ENCODE measurements at places on chromosomes 2 and 18.

- DNase-seq = peak; percentile 97
Observed at GRCh38 chr18:12597760-12598159, 60.1 kb downstream of the SPIRE1 start.

DNA sequence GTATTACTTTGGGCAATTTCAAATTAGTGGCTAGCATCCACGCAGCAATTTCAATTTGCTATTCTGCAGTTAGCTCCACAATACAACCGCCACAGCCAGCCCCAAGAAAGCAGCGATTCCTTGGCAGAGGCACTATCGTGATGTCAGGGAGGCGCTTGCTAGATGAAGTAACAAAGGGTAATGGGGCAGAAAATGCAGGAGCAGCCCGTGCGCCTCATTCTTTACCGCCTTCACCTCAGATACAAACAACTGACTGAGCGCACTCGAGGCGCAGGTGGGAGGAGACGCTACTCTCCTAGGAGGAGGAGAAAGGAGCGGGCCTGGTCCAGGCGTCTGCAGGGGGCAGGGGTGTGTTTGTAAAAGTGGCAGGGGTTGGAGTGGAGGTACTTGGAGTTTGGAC is 76.9 kb upstream of the ASB18 start:
- DNase-seq = no peak

DNA sequence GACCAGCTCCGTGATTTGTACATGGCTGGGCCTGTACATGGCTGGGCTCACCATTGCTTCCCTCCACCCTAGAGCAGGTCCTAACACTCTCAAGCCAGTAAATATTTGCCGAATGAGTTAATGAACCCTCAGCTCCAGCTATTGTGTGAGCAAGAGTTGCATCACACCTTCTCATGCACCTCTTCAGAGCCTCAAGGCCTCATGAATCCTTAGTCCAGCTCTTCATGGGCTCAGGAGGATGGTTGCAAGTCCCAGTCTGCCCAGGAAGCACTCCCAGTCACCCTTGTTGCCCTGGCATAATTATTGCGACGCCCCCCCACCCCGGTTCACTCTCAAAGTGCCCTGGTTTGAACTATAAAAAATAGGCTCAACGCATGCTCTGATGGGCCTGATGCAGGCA is 30.1 kb upstream of the GNAL start:
- no peak for DNase-seq

- no peak for DNase-seq
Observed at GRCh38 chr2:29526587-29527586, 394.5 kb downstream of the ALK start.

DNA sequence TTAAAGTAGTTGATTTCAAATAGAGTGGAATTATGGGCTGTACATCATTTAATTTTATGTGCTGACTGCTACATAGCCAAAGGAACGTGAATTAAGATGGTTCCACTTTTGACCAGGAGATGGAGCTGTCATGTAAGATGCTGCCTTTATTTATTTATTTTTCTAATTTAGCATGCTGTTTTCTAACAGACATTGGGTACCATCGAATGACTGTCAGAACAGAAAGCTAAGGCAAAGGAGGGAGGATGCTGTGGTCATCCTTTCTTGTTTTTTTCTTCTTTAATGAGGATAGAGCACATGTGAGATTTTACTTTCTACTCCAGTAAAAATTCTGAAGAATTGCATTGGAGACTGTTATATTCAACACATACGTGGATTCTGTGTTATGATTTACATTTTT is at the start of gene SCN2A:
Gene SCN2A (plus strand): TSS at position 185 of the 400 bp plus-strand sequence. CDS start 56,410 bp downstream, outside the sequence.
- DNase-seq = peak; percentile 69

GRCh38 chr2:8551622-8552074 is 130.2 kb upstream of the ID2 start:
- DNase-seq = no peak

DNA sequence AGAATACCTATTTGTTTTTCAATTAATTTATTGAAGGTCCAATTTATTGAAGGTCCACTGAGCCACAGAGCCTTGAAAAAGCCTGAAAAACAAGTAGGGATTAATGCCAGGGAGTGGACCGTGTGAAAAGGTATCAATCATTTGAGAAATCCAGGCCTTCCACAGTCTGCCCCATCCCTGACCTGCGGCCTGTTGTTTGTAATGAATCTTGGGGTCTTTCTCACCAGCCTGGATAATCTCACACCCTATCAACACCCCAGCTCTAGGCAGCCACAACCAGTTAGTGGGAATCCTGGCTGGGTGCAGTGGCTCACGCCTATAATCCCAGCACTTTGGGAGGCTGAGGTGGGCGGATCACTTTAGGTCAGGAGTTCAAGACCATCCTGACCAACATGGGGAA is 47.8 kb downstream of the TNFRSF11A start:
- DNase-seq = no peak

DNA sequence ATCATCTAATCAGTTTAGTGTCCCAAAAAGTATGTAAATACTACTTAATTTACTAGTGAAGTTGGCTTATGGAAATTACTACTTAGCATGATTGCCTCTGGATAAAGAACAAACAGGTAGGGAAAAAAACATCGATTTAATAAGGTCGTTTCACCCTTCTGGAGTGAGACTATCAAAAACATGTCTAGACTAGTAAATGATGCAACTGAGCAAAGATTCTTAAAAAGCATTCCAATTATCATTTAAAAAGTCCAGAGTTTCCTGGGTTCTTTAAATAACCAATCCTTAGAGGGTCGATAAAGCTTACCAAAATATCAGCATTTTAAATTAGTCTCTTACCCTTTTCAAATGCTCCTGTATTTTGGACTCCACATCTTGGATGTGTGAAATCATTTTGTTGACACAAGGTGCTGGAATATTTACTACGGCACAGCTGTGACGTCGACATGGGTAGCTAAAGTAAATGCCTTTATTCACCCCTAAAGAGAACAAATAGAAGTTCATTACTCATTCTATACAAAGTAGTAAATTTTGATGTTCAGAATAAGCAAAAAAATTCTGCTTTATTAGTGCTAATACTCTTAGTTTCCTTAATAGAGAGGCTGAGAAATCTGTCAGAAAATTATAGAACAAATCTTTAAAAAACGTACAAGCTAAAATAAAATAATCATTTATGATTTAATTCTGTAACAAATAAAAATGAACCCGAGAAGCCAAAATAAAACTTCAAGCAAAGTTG is 70.6 kb downstream of the CCDC178 start:
- no peak for DNase-seq

DNA sequence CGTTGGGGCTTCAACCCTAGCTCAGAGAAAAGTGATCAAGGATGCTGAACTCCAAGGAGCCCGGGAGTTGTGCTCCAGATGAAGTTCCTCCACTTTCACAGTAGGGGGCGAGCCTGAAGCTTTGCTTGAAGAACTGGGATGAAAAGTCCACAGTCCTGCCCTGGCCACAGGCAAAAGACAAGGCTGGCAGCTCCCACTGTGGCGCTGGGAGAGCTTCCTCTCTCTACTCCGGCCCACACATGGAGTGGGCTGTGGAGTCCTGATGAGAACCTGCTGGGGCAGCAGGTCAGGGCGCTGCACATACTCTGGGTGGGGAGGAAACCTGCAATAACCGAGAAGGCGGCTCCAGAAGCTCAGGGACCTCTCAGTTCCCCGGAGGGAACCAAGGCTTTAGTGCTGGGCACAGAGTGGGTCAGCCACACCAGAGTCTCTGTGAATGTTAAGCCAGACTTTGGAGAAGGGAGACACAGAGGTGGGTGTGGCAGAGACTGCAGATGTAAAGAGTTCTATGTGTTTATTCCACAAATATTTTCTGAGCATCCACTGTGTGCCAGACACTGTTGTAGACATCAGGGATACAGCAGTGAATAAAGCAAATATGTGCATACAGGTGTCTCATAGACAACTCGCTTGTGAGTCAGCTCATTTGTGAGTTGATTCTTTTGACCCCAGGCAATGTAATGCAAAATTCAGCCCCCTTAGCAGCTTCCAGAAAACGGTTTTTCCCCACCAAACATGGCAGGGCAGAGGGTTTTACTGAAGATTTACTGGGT is 48.0 kb upstream of the MRPL33 start:
- peak; percentile 82 for DNase-seq

- no peak for DNase-seq
Observed at GRCh38 chr2:33090553-33091134, 143.9 kb downstream of the LTBP1 start.

DNA sequence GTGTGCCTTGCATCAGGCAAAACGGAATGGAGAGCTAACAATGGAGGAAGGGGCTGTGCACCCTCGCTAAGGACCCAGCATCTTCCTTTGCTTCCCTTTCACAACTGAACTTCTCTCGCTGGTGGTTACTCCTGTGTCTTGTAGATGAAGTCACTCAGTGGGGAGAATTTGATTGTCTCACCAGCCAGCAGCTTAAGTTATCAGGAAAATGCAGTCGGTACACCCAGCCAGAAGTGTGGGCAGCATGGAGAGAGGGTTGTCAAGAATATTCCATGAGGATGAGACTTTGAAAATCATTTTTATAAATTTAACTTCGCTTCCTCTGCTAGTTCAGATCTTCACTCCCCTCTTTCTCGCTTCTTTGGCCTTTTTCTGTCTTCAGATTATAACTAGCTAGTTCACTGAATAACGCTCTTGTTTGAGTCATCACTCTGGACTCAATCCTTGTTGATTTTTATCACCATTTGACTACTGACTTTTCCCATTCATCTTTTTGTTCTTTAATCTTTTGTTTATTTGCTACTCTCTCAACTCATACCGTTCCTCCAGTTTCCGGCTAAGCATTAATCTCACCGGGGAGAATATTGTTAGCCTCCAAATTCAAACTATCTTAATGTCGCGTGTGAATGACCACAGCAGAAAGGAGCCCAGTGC is 221.7 kb downstream of the CD226 start:
- no peak for DNase-seq

DNA sequence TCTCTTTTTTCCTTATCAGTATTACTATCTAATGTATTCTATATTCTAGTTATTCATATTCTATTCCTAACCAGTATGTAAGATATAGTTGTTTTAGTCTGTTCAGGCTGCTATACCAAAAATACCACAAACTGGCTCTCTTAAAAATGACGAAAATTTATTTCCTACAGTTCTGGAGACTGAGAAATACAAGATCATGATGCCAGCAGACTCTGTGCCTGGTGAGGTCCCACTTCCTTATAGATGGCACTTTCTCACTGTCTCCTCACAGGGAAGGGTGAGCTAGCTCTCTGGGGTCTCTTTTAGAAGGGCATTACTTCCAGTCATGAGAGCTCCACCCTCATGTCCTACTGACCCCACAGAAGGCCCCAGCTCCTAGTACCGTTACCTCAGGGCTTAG is 4.8 kb upstream of the ARHGAP15 start:
- DNase-seq = no peak

DNA sequence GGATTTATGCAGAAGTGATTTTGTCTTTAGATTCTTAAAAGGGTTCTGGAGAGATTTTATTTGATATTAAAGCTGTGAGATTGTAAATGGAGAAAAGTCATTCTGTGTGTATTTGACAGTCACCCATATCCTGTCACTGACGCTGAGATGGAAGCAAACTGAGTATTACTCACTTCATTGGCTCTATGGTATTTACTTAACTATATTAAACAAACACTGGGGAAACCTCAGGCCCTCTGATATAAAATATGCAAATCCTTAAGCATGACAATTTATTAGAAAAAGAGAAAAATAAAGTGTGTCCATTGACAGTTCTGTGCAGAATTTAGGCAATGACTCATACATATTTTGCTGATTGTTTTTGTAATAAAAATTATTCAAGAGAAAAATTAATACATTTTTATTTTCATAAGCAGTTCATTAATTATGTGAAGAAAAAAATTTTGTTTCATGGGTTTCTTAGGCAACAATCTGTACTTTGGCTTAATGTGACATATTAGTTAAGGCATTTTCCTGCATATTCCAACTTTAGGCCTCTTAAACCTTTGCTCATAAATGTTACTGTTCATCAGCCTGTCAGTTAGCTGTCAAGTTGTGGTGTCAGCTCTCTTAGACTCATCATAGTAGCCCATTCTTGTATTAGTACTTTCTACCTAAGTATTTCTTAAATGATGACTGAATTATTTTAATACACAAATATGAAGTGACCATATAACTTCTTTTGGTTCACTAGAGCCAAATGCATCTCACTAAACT is 99.9 kb downstream of the PARD3B start:
- DNase-seq = peak; percentile 72

GRCh38 chr2:230384986-230385385 is 31.0 kb upstream of the SP100 start:
- DNase-seq = no peak

- DNase-seq = no peak
Observed at GRCh38 chr2:186477790-186478189, 8.3 kb upstream of the ZC3H15 start.

GRCh38 chr2:239692362-239692851 is 291.6 kb upstream of the HDAC4 start:
- no peak for DNase-seq

GRCh38 chr2:176160986-176161824 is 4.1 kb downstream of the HOXD3 start:
- no peak for DNase-seq

- DNase-seq = no peak
Observed at GRCh38 chr2:45919711-45920111, 268.2 kb downstream of the PRKCE start.

DNA sequence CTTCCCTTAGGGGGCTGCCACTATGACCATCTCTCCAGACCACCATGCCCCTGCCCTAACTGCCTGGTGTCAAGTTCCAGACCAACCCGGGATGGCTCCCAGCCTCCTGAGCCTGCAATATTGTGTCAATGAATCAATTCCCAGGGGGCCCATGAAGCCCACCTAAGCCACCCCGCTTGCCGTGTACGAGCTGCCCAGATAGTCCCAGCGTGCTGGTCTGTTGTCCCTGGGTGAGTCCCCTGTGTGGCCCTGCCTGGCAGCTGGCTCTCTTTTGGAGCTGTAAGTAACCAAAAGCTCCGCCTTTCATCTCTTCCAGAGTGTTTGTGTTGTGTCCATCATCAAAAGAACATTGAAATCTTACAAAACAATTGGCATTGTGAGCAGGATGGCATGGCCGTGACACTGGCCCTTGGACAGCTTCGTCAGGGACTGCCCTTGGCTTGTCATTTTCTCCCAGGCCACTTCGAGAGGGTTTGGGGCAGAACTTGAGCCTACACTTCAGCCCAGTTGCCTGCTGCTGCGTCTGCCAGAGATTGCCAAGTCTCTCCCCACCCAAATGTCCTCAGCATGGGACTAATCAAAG is 11.3 kb upstream of the MAL start:
- DNase-seq = no peak

- DNase-seq = no peak
Observed at GRCh38 chr2:233152541-233152940, 92.4 kb downstream of the INPP5D start.

DNA sequence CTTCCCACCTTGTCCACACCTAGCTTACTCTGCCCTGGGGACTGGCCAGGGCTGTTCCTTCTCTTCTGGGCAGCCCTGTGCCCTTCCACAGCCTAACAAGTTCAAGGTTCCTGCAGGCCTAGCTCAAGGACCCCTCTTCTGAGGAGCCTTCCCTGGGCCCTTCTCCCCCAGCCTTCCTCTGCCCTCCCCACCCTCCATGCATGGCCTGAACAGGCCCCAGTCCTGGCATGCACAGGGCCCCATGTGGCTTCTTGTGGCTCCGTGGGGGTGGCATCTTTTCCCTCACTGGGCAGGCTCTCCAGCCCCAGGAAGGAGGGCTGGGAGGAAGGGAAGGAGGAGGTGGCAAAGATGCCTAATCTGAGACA is 162.9 kb downstream of the CELF4 start:
- no peak for DNase-seq
